COR-L47 (cell line): ENCODE measurements at places on chromosomes 12 and 14.

DNA sequence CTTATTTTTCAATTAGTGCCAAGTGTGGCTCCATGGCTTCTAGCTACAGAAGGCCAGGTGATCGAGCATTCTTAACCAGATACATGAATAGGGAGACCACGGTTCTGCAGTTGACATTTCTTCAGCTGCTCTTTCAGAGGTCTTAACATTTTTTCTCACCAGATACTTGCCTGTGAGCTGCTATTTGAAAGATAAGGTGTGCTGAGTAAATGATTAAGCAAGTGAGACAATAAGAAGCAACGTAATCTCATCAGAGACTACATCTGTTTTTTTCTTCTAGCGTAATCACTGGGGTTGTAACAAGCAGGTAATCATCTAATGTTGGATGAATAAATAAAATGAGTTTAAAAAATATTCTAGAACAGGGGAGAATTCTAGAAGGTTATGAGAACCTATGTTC lies 912.9 kb downstream of the DIO2 start:
- no peak for DNase-seq

- DNase-seq: no peak
Measured at GRCh38 chr12:62264706-62265105, 4.5 kb downstream of the USP15 start.

DNA sequence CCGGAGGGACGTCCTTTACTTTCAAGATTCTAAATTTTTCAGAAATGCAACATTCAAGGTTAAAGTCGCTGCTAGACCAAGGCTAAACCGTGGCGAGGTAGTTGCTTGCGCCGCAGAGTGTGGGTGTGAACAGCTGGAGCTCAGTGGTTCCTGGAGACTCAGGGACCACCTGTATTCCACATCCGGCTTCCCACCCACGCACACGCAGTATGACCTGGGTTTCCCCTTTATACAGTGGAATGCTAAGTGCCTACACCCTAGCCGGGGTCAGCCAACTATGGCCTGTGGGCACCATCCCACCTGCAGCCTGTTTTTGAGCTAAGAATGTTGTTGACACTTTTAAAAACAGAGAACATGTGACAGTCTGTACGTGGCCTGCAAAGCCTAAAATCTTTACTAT lies 42.9 kb upstream of the TESC start:
- DNase-seq: no peak

- no peak for DNase-seq
Measured at GRCh38 chr14:30204431-30204980, 276.9 kb upstream of the PRKD1 start.

DNA sequence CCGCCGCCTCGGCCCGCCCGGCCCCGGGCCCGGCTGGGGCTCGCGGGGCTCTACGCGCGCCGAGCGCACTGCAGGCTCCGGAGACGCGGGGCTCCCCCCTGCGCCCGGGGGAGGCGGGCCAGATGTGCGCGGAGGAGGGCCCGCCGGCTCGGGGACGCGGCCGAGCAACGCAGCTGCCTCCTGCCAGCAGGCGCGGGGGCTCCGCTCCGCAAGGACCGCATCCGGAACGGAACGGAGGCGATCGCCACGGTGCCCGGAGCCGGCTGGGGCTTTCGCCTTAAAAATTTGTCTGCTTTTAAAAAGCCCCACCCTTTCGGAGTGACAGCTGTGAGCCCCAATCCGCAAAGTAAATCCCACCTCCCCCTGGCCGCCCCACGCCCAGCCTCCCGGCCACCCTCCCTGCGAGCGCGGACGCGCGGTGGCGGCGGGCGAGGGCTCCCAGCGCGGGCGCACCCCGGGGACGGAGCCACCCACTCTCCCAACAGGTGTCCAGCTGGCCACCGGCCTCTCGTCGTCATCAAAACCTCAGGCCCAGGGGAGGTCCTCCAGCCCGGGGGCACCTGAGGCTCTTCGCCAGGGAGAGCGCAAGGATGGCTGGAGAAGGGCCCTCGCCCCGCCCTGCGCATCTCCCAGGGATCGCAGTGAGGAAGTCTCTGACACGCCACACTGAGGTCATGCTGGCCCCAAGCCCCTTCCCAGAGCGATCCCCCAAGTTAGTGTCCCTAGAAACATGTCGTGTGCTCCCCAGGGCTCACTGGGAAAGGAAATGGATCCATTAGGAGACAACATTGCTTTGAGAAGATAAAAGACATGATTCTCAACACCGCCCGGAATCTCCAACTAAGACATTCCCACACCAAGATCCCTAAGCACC lies at the start of gene TMEM132D:
TMEM132D (minus strand) TSS at position 70 of the 874 bp plus-strand sequence.
- no peak for DNase-seq

DNA sequence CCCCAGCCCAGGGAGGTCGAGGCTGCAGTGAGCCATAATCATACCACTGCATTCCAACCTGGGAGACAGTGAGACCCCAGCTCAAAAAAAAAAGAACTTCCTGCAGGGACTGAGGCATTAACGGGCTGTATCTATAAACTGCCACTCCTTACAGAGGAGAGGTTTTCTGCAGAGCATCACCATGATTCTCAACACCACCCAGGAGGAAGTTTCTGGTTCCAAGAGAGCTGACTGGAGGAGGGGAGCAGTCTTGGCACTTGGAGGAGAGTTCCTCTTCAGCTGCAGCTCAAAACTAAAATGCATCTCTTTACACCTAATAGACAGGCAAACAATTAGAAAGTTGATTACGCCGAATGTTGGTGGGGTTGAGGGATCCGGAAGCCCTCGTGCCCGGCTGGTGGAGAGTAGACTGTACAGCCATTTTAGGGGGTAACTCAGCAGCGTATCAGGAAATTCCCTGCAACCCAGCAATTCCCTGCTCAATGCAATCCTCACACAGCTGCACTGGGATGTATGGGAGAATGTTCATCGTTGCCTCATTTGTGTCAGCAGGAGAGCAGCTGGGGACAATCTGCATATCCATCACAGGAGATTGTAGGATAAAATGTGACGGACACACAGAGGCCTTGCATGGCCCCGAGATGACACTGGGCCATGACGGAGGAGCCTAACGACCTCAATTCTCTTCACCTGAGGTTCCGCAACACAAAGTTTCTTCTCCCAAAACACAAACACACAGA lies 36.6 kb downstream of the ACTN1 start:
- no peak for DNase-seq

DNA sequence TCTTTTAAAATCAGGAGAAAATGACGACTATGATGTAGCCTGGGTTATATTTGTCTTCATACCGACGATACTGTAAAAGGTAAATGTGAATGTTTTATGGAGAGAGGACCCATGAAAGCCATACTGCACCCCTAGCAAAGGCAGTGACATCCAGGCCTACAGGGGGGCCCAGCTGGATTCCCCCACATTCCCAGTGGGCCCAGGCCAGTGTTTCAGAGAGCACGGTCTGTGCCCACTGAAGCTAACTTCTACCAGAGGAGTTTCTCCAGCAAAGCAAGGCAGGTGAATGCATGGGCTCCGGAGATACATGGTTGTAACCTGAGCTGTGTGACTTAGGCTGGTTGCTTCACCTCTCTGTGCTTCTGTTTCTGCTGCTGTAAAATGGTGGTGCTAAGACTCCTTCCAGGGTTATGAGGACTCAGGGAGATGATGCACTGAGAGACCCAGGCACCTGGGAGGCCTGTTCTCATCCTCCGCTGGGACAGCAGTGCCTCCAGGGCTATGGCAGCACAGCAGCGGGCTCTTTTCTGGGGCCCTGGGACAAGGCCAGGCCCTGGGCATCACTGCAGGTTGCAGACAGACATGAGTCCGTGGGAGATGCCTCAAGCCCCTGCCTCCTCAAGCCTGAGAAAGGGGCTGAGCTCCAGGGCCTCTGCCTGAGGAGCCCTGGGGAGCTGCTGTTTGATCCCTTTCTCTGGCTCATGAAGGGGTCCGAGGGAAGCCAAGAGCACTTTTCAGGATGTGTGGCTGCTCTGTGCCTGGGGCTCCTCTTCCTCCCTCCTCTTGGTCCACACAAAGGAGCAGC lies 73.7 kb downstream of the SERPINA3 start:
- DNase-seq: no peak

DNA sequence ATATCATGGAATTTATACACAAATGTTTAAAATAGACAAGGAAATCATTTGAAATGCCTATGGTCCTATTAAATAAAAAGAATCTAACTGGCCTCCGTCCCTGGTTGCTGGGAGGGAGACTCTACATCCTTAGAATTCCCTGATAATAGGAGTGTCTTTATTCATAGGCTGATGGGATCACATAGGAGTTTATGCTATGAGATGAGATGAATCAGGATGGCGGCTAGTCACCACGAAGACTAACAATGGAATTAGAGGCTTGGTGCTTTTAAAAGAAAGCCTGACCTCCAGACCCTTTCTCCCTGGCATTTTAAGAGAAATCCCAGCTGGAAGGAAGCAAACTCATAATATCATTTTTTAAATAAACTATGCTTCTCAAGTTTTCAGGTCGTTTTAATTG lies 69.7 kb downstream of the SEC23A start:
- no peak for DNase-seq

DNA sequence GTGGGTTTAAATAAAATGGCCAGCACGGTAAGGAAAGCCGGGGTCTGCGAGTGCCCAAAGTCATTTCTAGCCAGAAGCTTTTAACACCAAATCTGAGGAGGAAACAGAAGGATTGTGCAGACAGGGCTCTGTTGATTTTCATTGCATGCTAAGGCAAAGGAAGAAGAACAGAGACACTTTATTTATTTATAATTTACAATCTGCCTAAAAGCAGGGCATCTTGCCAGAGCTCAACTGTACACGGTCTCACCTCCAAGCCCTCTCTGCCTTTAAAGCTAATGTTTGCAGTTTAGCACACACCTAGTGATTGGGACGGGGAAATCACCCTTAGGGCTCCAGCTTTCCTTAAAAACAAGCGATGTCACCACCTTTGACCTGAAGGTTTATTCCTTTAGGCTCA lies 4.0 kb downstream of the KCNA5 start:
- DNase-seq: no peak

DNA sequence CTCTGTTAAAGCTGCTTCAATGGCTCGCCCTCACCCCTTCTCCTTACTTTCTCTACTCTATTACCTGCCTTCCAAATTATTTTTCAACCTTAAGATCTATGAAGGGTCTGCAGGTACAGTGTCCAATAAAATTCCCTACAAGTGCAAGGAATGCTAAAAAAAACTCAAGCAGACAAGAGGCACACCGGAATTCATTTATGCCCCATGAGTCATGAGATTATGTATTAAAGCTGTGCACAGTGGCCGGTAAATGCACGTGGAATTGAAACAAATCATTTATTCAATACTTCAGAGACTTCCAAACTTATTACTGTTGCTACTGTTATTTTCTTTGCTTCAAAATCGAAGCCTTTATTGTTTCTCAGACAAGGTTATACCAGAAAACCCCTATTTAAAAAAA lies 68.4 kb downstream of the ST8SIA1 start:
- DNase-seq: no peak

- DNase-seq: no peak
Measured at GRCh38 chr14:57295239-57295638, 26.5 kb downstream of the AP5M1 start.

- no peak for DNase-seq
Measured at GRCh38 chr12:15897433-15897832, 13.7 kb upstream of the DERA start.

DNA sequence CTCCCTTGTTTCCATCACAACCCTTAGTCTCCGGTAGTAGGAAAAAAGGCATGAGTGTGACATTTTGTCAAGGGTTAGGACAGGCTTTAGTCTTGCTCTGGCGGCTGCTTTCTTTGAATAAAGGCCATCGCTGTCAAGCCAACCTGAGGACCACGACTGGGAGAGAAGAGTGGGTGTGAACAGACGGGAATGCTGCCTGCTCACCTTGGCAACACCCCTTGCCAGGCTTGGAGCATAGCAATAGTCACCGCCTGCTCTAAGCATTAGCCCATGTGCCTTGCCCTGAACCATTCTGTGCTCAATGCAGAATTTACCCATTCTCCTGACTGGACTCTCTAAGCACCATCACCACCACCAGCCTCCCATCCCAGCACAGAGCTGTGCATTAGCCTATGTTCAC lies 36.2 kb downstream of the SPTB start:
- no peak for DNase-seq

- no peak for DNase-seq
Measured at GRCh38 chr14:83870546-83871270, 1659.2 kb upstream of the FLRT2 start.

DNA sequence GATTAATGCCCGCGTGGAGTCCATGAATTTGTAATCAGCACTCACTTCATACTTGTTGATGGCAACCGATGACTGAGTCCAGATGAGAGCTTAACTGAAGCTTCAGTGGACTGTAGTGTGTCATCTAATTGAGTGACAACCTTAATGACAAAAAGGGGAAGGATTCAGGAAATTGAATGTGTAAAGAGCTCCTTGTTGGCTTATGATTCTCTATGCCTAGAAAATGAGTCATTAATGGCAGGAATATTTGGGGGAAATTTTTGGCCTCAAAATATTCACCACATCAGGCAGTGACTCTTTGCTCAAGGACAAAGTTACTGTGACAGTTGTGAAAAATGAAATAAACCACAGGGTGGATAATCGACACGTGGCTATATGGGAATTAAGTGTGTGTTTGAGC lies 55.3 kb upstream of the STON2 start:
- no peak for DNase-seq

DNA sequence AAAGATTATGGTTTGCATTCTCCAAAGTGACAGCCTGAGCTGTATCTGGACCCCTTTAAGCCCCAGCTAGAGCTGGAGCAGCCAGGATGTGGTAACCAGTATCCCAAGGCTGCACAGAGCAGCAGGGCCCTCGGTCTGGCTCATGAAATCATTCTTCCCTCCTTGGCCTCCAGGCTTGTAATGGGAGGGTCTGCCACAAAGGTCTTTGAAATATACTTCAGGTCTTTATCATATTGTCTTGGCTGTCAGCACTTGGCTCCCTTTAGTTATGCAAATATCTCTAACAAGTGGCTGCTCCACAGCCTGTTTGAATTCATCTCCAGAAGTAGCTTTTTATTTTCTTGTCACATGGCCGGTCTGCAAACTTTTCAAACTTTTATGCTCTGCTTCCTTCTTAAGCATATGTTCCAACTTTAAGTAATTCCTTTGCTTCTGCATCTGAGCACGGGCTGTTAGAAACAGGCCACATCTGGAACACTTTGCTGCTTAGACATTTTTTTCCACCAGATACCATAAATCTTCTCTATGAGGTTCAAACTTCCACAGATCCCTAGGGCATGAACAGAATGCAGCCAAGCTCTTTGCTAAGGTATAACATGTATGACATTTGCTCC lies 663.4 kb upstream of the MIS18BP1 start:
- no peak for DNase-seq

DNA sequence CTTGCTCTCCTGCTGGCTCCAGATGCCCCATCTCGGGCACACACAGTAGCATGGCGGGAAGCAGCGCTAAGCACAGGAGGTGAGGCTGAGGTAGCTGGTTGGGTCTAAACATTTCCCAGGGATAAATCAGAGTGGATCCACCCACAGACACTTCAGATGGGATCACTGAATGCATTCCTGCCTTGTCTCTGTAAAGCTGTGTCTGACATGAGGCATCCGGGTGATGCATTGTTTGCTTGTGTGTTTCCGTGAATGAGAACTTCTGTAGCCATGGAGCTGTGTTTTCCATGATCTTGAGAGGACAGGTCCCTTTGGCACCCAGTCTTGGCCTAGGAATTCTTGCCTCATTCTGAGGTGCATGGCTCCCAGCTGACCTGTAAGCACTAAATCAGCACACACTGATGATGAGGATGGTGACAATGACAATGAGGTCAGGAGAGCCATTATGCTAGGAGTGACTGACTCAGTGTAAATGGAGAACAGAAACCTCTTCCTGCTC lies 6.7 kb upstream of the KRT75 start:
- no peak for DNase-seq

GRCh38 chr14:55780156-55780946 lies 200.3 kb downstream of the KTN1 start:
- DNase-seq: no peak
